ENCODE measurements at places on chromosomes 2 and 18.

DNA sequence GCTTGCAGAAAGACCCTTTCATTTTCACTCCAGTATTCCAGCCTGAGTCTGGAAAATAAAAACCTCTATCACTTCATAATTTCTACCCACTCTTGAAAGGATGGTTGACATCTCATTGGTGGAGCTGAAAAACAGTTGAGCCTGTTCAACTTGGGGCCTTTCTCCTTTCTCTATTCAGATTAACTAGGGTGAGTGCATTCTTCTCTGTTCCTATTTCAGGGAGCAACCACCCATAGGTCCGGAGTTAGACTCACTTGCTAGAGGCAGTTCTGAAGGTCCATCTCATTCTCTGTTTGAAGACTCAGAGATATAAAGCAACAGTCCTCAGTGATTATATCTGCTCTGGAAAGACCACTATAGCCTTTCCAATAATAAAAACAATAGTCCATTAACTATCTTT is 167.9 kb upstream of the SPOPL start:
- DNase-seq: no peak

DNA sequence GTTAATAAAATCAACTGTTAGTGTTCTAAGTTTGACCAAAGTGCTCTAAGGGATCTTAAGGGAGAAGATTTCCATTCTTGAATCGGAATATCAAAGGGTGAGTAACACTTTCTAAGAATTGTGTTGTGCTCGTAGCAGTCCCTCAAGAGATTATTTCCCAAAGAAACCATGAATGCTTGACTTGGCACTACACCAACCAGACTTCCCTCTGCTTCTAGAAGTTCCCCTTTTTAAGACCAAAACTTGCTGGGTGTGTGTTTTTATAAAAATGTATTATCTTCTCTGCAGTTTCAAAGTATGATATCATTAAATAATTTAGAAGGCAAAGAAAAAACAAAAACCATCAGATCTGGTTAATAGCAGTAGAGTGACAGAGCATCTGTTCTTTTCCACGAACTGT is 522.0 kb upstream of the FAM98A start:
- DNase-seq: peak; percentile 16

DNA sequence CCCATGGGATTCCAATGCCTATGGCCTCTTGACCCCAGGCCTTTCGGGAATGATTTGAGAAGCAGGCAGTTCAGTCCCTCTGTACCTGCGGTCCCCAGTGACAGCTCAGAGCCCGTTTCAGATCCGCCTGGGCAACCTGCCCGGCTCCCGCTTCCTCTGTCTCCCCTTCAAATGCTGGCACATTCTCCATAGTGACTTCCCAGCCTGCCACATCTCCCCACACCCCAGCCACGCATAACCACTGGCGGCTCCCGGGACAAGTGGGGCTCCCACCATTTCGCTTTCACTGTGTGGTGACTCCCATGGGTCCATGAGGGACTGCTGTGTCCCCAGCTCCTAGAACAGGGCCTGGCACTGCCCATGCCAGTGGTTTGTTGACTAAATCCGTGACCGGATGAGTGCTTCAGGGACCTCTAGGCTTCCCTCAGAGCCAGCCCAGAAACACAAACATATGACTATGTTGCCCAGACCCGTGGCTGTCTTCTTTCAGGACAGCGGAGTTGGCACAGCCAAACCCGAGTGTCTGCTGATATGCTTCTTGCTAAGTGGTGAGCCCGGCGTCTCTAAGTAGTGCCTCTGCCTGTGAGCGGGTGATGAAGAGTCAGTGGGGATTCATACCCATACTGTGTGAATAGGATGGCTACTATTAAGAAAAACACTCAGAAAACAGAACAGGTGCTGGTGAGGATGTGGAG is 91.2 kb downstream of the GLI2 start:
- DNase-seq: no peak

- DNase-seq: peak; percentile 47
Observed at GRCh38 chr18:3885209-3885792, 435.3 kb downstream of the TGIF1 start.

GRCh38 chr2:196967116-196967515 is 40.6 kb upstream of the PGAP1 start:
- DNase-seq: no peak

DNA sequence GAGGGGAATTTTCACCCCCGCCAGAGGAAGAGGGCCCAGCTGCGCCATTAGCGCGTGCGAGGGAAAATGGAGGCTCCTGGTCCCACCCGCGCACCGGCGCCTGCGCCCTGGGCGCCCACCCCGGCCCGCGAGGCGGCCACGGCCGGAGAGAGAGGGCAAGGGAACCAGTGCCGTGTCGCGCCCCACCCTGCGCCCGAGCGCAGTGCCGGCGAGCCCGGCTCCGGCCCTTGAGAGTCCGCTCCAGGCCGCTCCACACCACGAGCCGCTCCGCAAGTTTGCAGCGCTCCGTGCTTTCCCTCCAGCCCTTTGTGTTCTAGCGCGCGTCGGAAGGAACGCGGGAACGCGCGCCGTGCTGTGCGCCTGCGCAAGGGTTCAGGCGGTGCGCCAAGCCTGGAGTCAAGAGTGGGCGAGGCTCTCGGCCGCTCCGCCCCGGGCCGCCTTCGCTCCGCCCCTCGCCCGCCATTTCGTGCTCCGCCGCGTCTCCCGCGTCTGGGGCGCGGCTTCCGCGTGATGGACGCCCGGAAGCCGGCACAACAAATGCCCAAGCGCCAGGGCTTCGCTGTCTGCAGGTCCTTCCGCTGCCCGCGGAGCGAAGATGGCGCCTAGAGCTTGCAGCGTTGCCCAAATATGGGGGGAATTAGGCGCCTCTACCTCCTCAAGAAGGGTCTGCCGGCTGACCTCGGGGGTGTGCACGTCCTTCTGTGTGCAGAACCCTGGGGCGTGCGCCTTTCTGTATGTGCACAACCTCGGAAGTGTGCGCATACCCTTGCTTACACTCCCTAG is 46.1 kb upstream of the PTMA start:
- peak; percentile 98 for DNase-seq

DNA sequence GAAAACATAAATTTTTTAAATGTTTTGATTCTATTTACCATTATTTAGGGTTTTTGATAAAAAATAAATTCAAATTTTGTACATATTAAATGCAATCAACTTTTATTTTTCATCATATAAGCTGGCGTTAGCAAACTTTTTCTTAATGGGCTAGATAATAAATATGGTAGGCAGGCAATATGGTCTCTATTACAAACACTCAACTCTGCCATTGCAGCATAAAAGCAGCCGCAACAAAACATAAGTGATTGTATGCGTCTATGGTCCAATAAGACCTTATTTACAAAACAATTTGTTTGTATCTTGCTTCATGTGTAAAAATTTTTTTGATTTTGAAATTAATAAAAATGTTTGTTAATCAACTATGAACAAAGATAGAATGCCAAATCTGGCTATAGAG is 116.8 kb upstream of the GLI2 start:
- DNase-seq: no peak

DNA sequence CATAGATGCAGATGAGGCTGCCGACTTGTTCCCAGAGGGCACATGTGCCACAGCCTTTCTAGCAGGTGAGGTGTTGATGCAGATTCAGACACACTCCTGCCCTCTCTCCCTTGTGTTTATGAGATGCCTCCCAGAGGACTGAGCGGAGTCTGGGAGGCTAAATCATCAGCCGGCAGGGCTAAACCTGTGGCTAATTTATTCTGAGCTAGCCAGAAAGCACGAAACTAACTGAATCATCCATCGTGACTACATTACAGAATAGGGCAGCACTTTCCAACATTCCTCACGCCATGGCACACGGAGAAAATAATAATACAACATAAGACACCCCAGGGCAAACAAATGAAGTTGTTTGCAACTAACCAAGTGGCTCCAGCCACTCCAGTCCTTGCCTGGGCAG is 101.7 kb upstream of the FZD7 start:
- no peak for DNase-seq

- DNase-seq: peak; percentile 4
Observed at GRCh38 chr2:119487434-119488244, 36.6 kb downstream of the SCTR start.

- DNase-seq: no peak
Observed at GRCh38 chr2:101439716-101440115, 35.2 kb downstream of the RFX8 start.

GRCh38 chr2:83478037-83478436 is 981.0 kb downstream of the SUCLG1 start:
- DNase-seq: no peak

DNA sequence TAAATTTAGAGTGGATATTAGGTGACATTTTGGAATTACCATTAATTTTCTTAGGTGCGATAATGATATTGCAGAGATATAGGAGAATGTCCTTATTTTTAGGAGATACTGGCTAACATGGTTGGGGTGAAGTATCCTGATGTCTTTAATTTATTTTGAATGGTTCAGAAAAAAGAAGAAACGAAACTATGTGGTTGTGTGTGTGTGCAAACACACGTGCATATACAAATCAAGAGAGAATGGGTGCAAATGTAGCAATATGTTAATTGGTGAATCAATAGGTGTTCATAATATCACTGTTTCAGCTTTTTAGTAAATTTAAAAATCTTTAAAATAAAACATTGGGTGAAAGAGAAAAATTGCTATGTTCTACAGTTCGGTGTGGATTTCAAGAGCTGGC is 140.9 kb downstream of the DIS3L2 start:
- no peak for DNase-seq

DNA sequence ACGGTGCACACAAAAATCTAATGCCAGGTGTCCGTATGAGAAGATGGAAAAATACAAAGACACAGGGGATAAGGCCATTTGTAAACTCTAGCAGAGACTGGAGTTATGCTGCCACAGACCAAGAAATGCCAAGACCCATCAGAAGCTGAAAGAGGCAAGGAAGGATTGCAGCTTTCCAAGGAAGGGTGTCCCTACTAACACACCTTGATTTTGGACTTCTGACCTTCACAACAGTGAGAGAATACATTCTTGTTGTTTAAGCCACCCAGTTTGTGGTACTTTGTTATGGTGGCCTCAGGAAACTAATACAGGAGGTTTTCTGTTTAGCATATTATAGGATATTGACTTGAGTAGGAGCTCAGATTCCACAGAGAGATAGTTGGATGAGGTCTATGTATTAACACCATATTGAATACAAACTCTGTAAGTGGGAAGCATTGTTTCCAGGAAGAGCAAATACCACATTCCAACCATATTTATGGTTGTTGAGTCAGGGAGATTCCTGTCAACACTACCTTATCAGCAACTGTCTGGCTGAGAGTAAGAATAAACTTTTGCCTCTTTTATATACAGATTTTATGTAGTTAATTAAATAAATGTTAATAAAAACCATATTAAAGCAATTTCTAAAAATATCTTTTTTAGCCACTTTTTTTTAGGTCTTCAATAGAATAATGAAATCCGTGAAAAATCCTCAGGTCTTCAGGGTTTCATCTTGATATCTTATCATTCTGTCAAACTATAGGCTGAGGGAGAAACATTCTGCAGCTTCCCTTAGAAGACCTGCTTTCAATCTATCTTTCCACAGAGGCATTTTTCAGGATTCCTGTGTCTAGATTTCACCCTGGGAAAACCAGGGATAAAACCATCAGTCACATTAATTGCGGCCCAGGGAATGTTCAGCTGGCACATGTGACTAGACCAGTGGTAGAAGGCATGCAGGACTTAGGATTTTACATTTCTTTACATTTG is 35.4 kb upstream of the HNMT start:
- DNase-seq: no peak

All from hematopoietic multipotent progenitor cell (in vitro differentiated cells).